ENCODE measurements at places on chromosomes 7 and 10. TPM values are rescaled to one million over a fixed set of nuclear protein-coding genes. Genes with fewer than 3 reads are reported as not detected.

ELFN1 gene
- 2.5 TPM for total RNA-seq

CCDC172 gene
- not detected for total RNA-seq

CXCL12 gene
- 154 TPM for total RNA-seq

ABCC2 gene
- total RNA-seq, result 2.3 TPM

SFMBT2 gene
- total RNA-seq, result 30.9 TPM

ADIRF gene
- 112 TPM for total RNA-seq

ZNF33A gene
- total RNA-seq, result 58.4 TPM
